ENCODE measurements at places on chromosomes 7 and 10.

DNA sequence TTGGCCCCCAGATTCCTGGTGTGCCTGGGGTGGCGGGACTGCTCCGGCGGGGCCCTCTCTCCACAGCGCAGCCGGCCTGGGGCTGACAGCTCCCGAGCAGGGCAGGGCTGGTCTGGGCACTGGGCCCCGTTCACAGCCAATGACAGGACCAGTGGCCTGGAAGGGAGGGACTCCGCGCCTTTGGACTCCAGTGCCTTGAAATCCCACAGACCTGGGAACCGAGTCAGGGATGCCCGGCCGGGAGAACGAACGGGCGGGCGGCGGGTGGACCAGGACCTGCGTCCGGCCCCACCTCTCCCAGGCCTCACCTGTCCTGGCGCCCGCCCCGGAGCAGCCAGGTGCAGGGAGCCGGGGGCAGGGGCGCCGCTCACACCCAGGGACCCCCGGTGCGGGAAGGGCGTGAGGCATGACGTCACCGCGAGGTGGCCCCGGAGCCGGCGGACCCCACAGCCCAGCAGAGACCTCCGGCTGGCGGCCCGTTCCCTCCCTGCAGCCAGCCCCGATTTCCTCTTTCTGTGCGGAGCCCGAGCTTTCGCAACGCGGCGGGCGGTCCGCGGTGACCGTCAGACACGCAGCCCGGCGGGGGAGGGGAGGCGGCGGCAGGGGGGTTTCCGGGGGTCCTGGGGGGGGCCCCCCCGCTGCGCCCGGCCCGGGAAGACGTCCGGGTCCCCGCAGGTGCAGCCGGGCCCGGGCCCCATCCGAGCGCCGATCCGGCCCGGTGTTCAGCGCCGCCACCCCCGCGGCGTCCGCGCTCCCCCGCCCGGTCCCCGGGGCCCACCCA, 743 bp downstream of the ADAP1 start:
- DNase-seq, result no peak

- no peak for DNase-seq
Observed at GRCh38 chr7:91826377-91826776, 54.1 kb downstream of the MTERF1 start.

- DNase-seq, result no peak
Observed at GRCh38 chr10:98331885-98332284, 63.9 kb upstream of the LOXL4 start.

DNA sequence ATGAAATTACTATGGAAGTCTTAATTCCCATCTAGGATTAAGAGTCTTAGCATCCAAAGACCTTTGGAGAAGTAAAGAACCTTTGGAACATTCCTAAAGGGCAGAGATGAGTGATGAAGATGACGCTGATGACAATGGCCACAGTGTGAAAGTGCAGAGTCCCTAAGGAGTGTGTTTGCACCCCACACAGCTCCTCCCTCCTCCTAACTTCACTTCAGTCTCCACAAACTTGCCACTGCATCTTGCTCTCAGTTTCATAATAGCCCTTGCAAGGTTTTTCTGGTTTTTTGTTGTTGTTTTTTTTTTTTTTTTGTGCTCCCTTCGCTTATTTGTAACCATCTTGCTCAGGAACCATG, 117.5 kb upstream of the ANLN start:
- no peak for DNase-seq

GRCh38 chr10:77282163-77282562, 355.4 kb downstream of the KCNMA1 start:
- DNase-seq, result no peak

DNA sequence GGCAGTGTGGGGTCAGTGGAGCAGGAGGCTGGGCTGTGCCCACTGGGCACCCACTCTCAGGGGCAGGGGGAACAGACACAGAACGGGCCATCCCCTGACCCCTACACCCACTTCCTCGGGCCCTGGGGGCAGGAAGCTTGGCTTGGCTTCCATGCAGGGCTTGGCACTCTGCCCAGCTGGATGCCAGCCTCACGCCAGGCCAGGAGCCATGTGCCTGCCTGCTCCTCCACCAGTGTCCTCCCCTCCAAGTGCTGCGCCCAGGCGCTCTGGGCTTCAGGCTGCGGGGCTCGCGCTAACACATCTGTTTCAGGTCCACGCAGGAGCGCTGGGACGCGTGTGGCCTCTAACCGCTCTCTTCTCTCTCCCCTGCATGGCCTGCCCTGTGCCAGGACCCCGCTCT, 12.7 kb downstream of the LDB3 start:
- no peak for DNase-seq

DNA sequence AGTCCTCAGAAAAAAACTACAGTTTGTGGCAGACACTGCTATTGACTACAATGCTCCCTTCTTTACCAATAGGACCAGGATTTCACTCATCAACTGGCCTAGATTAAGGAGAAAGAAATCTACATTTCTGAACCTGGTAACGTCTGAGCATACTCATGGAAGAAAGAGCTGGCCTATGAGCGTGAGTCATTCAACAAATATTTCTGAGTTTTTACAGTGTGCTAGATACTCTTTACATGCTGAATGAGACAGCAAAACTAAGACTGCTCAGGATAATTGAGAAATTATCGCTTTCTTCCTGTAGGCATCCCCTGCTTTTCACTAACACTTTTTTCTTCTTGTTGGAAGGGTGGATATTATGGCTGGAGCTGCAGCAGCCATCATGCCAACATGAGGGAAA, 609.7 kb downstream of the TNS3 start:
- DNase-seq, result no peak
